ENCODE measurements at places on chromosomes 4 and X.

GRCh38 chrX:1443496-1444075, 9.1 kb downstream of the ASMTL start:
- DNase-seq = no peak

- peak; percentile 9 for DNase-seq
These were observed 224.0 kb downstream of the APBB2 start for GRCh38 chr4:40990236-40990898.

DNA sequence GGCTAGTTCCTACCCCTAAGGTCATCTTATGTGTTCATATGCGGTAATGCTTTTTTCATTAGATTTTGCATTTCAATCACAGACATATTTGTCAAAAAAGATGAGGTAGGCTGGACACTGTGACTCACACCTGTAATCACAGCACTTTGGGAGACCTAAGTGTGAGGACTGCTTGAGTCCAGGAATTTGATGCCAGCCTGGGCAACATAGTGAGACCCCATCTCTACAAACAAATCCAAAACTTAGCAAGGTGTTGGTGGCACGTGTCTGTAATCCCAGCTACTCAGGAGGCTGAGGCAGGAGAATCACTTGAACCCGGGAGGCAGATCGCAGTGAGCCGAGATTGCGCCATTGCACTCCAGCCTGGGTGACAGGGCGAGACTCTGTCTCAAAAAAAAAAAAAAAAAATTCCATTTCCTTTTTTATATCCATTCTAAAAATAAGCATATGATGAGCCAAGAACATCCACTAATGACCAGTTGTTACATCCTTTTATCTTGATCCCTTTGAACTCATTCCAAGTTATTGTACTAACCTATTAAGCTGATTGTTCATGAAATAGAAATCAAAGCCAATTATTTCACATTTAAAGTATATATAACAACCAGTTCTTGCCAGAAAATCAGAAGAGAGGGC, 23.4 kb downstream of the PGAM4 start:
- DNase-seq = no peak

DNA sequence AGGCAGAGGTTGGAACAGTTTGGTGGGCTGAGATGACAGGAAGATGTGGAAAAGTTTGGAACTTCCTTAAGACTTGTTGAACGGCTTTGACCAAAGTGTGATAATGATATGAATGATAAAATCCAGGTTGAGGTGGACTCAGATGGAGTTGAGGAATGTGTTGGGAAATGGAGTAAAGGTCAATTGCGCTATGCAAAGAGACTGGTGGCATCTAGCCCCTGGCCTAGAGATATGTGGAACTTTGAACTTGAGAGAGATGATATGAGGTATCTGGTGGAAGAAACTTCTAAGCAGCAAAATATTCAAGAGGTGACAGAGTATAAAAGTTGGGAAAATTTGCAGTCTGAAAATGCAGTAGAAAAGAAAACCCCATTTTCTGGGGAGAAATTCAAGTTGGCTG, 21.4 kb upstream of the UGT2B17 start:
- DNase-seq = no peak

DNA sequence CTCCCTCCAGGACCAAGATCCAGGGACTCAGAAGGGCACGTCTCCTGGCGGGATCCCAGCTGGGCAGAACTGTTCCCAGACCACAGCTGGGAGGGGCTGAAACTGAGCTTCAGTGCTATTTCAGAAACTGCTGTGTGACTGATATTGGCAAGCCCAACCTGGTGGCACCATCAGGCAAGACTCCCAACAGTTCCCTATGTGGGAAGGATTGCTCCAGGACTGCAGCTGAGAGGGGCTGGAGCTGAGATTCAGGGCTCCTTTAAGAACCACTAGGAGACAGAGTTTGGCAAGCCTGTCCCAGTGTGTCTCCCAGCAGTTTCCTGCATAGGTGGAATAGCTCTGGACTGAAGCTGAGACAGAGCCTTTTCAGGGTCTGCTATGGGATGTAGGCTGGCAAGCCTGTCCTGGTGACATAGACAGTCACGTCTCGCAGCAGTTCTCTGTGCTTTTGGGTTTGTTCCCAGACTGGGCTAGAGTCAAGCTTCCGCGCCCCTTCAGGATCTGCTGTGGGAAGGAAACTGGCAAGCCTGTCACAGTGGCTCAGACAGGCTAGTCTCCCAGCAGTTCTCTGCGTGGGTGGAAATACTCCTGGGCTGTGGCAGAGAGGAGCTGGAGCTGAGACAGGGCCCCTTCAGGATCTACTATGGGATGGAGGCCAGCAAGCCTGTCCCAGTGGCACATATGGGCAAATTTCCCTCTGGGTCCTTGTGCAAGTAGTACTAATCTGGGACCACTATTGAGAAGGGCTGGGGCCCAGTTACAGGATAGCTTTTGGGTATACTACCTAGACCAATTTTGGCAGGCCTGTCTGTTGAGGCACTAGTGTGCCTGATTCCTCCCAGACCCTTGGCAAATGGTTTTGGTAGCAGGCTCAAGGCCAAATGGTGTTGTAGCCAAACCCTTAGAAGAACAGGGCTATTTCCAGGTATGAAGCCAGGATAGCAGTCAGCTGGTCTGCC, 20.2 kb upstream of the MED14 start:
- DNase-seq = no peak

DNA sequence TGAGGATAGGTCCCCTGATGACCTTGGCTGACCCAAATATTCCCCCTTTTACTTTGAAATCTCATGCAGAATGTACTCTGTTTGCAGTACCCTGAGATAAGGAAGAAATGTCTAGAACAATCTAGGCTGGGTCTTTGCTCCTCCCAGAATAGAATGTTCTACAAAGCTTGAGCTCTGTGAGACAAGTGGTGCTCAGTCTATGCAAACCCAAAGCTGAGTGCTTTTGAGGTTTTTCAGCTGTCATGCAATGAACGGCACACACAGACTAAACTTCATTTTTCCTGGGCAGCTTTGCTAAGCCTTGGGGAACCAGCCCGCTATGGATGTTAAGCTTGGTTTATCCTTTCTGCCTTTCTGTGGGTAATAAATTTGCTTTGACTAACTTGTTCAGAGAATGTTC, 513.6 kb downstream of the FAT4 start:
- no peak for DNase-seq

- no peak for DNase-seq
These were observed 85.1 kb downstream of the AFF1 start for GRCh38 chr4:87019898-87020297.

- no peak for DNase-seq
These were observed 2.3 kb upstream of the RGS12 start for GRCh38 chr4:3290476-3290875.

DNA sequence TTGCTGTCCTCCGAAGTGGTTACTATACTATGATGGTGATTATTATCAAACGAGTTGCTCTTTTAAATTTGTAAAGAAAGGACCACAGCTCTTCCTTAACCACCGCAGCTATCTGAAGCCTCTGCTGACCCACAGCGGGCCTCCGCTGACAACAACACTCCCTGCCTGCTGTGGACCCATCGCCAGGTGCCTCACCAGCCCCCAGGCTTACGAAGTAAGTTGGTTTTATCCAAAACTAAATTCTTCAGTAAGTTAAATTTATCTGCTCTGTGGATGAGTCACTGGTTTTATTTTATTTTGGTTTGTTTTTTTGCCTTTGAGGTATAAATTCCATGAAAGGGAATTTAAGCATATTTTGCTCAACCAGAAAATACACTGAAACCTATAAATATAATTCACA, 54.7 kb downstream of the SLC9A6 start:
- no peak for DNase-seq
